ENCODE measurements at places on chromosomes 12 and 14. TPM values are rescaled to one million over a fixed set of nuclear protein-coding genes. Genes with fewer than 3 reads are reported as not detected.

DNA sequence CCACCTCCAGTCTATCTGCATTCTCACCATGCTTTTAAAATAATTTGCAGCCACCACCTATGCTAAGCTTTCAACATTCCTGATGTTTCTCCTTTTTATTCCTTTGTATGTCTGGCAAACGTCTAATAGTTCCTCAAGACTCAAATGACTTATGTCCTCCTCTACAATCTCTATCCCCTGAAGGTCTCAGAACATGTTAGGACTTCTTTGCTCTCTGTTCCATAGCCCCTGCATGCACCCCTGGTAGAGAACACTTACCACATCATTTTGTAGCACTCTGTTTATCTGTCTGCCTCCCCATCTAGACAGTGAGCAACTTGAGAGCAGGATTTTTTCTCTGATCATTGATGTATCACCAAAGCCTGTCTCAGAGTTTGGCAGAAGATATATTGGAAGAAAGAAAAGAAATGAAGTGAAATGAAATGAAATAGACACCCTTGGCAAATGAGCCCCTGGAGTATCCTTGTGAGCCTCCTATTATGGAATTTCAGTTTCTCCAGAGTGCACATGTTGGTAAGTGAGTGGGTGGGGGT, 1231.2 kb upstream of the FLRT2 start:
- DNase-seq = no peak

PPP1R1A gene
- not detected for total RNA-seq

OTX2 gene
- total RNA-seq = not detected

DNA sequence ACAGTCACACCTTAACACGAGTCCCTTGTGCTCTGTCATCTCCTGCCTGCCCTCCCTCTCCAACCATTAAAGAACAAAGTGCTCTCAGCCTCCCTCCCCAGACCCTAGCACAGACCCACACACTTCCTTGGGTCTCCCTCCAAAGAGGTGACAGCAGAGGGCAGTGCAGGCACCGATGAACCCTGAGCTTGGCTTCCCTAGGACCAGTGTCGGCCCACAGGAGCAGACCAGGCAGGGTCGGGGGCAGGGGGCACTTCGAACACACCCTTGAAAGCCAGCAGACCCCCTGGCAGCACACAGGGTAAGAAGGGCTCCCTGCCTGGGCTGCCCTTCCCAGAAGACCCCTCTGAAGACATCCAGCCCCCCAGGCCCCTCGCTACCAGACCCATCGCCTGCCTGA, 7.0 kb downstream of the CDK2AP1 start:
- DNase-seq = peak; percentile 35

- DNase-seq = no peak
Observed at GRCh38 chr12:58459191-58459590, 461.1 kb downstream of the LRIG3 start.

- no peak for DNase-seq
Observed at GRCh38 chr14:21095430-21096205, 2.8 kb downstream of the ZNF219 start.

- peak; percentile 35 for DNase-seq
Observed at GRCh38 chr12:54858562-54858961, 4.2 kb downstream of the MUCL1 start.

GRCh38 chr12:53996240-53997203, 3.4 kb upstream of the HOXC9 start:
- DNase-seq = peak; percentile 29

KRT6A gene
- not detected for total RNA-seq

DNA sequence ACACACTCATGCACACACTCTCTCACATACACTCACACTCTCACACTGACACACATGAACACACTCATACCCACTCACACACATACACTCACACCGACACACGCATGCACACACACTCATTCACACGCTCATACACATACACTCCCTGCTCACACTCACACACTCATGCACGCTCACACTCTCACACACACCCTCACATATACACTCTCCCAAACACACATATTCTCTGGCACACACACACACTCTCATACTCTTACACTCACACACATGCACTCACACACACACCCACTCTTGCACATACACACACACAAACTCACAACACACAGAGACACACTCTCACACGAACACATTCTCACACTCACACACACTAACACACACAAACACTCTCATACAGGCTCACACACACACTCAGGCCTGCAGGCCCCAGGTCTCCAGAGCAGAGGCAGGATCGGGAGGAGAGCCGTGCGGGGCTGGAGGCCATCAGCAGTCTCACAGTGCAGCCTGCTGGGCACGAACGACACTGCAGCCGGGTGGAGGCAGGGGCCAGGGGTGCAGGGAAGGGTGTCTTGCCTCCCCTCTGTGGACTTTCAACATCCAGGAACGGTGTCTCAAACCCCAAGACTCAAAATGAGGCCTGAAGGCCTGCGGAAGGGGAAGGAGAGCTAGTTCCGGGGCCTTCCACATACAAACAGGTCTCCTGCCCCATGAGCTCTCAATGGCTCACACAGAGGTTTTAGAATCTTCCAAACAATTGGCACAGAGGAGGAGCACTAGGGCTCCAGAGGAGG, 148.7 kb downstream of the ANO2 start:
- DNase-seq = peak; percentile 42

RASAL1 gene
- 2.6 TPM for total RNA-seq

DNA sequence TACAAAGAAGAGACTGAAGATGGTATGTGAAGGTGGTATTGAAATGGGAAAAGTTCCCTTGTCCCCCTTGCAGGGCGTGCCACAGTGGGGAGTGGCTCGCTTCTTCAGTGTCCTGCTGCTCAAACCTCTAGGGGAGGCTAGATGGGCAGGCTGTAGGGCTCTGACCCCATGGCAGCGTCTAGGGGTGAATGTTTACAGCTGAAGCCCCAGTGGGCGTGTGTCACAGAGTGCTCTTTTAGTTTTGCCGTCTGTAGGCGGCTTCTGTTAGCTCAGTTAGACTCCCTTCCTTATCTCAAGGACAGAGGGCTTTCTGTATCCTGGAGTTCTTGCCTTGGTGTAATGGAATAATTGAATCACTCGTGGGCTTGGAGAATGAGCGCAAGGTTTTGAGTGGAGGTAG, 266.2 kb downstream of the RAD51B start:
- no peak for DNase-seq

GRCh38 chr14:103533137-103533998, 4.4 kb downstream of the TRMT61A start:
- no peak for DNase-seq

SP7 gene
- total RNA-seq = not detected

GRCh38 chr12:15987696-15988095, 76.6 kb downstream of the DERA start:
- no peak for DNase-seq

GLIPR1L2 gene
- 0.33 TPM for total RNA-seq

GALNT9 gene
- total RNA-seq = 1.2 TPM

- DNase-seq = no peak
Observed at GRCh38 chr14:99522934-99523703, 41.9 kb downstream of the CCNK start.

GRCh38 chr12:64660237-64661018, 50.1 kb downstream of the RASSF3 start:
- no peak for DNase-seq

DNA sequence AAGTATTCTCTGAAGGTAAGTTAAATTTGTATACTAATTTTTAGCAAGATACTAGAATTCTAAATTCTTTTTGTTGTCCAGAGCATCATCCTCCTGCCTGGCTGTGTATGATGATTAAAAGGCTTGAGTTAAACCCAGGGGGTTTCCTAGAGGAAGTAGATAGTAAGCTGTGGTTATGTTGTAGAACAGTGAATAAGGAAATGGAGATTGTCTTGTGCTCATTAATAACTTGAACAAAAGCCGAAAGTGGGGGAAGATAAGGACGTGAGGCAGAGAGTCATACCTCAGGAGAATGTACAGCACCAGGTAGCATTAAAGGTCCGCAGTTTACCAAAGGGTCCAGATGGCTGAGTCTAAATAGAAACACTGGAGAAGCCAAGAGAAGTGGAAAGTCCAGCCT, 42.0 kb downstream of the CKB start:
- DNase-seq = no peak

GLIPR1L1 gene
- total RNA-seq = not detected

GRCh38 chr12:51755251-51755650, 93.3 kb downstream of the FIGNL2 start:
- DNase-seq = no peak

SLC17A8 gene
- not detected for total RNA-seq

GRCh38 chr12:553216-554000, 93.7 kb downstream of the B4GALNT3 start:
- DNase-seq = peak; percentile 38

POTEM gene
- not detected for total RNA-seq

DNA sequence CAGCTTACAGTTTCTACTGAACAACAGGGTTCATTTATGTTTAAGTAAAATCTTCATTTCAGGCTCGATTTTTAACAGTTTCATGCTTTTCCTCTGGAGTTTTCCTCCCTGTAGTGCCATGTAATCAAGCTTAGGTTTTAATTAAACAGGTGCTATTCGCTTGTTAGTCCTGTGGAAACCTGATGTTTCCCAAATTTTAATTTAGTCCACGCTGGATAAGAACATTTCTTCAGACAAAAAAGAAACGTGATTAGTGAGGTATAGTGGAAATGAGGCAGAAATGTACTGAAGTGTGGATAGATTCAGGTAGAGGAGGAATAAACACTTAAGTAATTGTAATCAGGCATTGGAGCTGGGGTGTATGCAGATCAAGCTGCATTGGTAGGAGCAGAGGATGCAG, 1217.5 kb downstream of the AACS start:
- no peak for DNase-seq

PZP gene
- total RNA-seq = not detected

DNA sequence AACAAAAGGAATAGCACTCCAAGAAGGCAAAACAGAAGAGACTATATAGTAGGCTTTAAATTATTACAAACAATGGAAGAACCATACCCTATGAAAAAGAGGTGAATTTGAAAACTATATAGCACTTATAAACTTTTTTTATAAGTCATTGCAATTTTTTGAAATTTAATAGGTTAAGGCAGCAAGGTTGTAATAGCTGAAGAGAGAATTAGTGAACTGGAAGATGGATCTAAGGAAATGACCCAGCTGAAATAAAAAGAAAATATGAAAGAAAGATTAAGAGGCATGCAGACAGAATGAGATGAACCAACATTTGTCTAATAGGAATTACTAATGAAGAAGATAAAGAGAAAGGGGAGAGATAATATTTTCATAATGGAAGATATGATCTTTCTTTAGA, 9.8 kb downstream of the TESC start:
- DNase-seq = no peak

GRCh38 chr12:56130876-56131275, 2.8 kb downstream of the ESYT1 start:
- DNase-seq = no peak

NANOG gene
- total RNA-seq = not detected

SLC11A2 gene
- 18.6 TPM for total RNA-seq

CALCOCO1 gene
- 8.1 TPM for total RNA-seq

DNA sequence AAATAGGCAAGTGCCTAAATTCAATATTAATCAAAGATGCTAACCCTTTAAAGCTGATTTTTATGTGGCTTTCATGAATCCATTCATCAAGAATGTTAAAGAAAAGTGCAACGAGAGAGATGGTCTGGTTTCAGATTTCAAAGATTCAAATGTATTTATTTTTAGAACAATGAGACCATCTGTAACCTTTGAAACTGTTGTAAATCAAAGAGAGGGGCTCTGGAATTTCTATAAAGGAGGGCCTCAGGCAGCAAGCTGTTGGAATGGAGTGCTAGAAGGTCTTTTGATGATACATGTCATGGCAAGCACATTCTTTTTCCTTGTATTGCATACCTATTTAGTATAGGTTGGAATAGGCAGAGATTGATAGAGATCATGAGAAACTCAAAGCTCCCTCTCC, 433.0 kb downstream of the LRIG3 start:
- no peak for DNase-seq

- no peak for DNase-seq
Observed at GRCh38 chr14:22803687-22803974, 11.6 kb downstream of the SLC7A7 start.

DNA sequence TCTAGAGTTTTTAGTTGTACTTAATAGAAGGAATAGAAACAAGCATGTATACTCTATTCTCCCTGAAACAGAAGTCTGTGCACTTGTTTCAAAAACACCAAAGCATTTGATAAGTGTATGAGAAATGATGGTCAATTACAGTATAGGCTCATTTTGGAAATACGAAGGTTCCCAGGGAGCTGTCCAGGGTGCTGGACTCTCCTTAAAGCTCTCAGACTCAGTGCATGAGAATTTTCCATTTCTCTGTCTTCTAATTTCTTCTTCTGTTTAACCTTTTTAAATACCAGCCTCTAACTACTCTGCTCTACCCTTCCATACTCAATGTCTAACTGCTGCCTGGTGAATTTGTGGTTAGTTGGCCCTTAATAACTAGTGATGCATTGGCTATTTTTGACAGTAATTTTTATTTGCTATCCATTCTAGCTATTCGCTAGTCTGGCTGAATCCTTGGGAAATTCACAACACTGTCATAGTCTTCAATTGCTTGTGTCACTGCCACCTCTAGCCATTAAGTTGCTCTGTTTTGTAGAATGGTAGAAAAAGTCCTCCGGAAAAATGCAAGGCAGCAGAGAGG, 229.2 kb downstream of the NRXN3 start:
- DNase-seq = peak; percentile 34

DNA sequence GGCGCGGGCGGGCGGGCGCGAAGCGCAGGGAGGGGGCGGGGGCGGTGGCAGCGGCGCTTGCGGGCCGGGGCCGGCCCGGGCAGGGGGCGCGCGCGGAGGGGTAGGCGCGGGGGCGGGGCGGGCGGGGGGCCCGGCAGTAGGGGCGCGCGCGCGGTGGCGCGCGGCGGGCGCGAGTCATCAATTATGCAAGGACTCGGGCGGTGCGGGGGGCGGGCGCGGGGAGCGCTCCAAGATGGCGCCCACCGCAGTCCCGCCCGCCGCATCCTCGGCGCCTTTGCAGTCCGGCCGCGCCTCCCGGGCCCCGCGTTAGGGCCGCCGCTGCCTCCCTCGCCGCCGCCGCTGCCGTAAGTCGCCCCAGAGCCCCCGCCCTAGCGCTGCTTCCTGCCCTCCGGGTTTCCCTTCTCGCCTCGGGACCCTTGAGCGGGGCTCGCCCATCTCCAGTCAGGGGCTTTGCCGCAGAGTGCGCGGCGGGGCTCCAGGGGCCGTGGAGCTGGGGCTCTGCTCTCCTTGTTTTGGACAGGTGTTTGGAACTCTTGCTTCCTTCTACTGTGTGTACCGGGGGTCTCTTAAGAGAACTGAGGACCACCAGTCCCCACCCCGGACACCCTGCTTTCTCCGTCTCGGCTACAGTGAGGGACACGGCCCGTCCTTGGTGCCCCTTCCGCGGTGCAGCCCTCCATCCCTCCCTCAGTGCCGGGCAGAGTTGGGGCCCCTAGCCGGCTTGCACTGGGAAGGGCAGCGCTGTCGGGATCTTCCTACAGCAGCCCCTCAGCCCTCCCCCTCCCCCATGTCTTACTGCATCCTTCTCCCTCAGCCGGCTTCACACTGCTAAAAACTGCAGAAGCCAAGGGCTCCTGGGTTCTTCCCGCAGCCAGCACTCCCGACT, at the start of gene SCN8A:
TSS of gene SCN8A (plus strand) at position 218 of the 886 bp plus-strand sequence. CDS start 71,585 bp downstream, outside the sequence.
- DNase-seq = peak; percentile 49

- DNase-seq = no peak
Observed at GRCh38 chr12:203462-204260, 10.3 kb downstream of the SLC6A12 start.

DUSP16 gene
- 45.7 TPM for total RNA-seq
